ENCODE measurements at places on chromosomes 7 and 10.

DNA sequence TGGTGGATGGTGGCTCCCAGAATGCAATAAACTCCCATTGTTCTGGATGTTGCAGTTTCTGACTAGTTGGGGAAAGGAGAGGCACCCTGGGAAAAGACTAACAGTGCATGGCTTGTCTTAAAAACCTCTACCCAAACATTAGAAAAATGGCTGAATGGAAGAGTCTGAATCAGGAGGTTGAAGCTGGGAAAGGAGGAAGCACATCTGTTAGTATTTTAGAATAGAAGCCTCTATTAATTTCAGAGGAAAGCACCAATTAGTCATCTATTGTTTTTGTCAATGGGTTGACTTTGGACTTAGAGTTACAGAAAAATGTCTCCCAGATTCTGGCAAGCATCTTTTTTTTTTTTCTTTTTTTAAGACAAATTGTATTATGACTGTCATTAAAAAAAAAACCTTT is 56.1 kb upstream of the ELMO1 start:
- DNase-seq = no peak

- DNase-seq = no peak
These were observed 6.3 kb upstream of the DDIT4 start for GRCh38 chr10:72267381-72267780.

GRCh38 chr10:30002426-30003266 is 56.7 kb downstream of the JCAD start:
- DNase-seq = peak; percentile 67

- DNase-seq = no peak
These were observed 202.0 kb downstream of the POM121L12 start for GRCh38 chr7:53237344-53237913.

GRCh38 chr10:58590152-58590840 is 77.6 kb downstream of the BICC1 start:
- peak; percentile 97 for DNase-seq

GRCh38 chr10:93062514-93063143 is 2.0 kb downstream of the CYP26C1 start:
- DNase-seq = no peak

- DNase-seq = no peak
These were observed 1.7 kb upstream of the NCAPG2 start for GRCh38 chr7:158706273-158706704.

GRCh38 chr10:91096274-91096673 is 124.2 kb upstream of the PCGF5 start:
- DNase-seq = no peak

- DNase-seq = peak; percentile 69
These were observed at the start of gene DNAJC12 for GRCh38 chr10:67837541-67838314. Gene DNAJC12, minus strand, starts transcription at chr10:67838188. Its CDS starts 177 bp downstream, at chr10:67838011.

GRCh38 chr7:132855901-132856300 is 226.0 kb downstream of the CHCHD3 start:
- DNase-seq = no peak

DNA sequence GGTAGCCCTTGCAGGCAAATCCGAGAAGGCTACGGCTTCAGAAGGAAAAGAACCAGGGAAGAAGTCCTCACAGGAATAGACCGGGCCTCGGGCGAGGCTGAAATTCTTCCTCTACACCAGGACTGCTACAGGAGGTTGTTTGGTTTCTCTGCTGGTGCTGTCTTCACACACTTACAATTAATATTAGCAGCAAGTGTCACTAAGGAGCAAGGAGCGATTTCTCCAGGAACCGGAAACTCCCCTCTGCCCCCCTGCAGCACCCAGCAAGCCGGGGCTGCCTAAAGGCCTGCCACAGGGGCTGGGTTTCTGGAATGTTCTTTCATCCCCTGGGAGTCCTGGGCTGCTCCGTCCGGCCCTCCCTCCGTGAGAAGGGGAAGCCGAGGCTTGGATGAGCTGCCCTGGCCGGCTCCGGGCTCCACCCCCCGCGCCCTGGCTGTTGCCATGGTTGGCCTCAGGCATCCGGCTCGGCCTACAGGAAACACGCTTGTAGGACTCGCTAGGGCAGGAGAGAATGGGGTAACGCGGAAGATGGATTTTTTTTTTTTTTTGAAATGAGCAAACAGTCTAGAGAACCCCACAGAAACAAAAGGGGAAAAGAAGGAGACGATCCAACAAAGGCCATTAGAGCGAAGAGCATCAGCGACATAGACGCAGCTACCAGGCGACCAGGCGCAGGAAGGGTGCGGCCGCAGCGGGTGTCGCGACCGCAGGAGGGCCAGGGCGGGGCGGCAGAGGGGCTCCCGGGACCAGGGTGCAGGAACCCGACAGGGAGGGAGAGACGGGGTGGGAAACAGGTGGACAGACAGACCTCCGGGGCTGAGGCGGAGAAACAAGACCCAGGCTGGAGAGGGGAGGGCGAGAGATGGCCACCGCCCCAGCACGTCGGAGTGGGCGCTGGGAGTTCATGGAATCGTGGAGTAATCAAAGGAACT is 33.0 kb downstream of the EN2 start:
- DNase-seq = no peak

GRCh38 chr7:12369072-12369471 is 34.6 kb downstream of the VWDE start:
- no peak for DNase-seq

- DNase-seq = no peak
These were observed 31.0 kb upstream of the ADRB1 start for GRCh38 chr10:114012650-114013049.

GRCh38 chr10:105952153-105952552 is 1212.4 kb downstream of the SORCS1 start:
- DNase-seq = peak; percentile 42

GRCh38 chr10:24912215-24912614 is 40.2 kb downstream of the PRTFDC1 start:
- peak; percentile 21 for DNase-seq

GRCh38 chr7:53050433-53050832 is 15.0 kb downstream of the POM121L12 start:
- DNase-seq = no peak

- DNase-seq = no peak
These were observed 41.6 kb downstream of the JAKMIP3 start for GRCh38 chr10:132107186-132107948.

GRCh38 chr10:73908853-73909539 is 1.9 kb upstream of the PLAU start:
- DNase-seq = peak; percentile 88

GRCh38 chr10:110212119-110213006 is 5.0 kb downstream of the MXI1 start:
- no peak for DNase-seq

- DNase-seq = no peak
These were observed 80.7 kb downstream of the INHBA start for GRCh38 chr7:41621953-41622831.

DNA sequence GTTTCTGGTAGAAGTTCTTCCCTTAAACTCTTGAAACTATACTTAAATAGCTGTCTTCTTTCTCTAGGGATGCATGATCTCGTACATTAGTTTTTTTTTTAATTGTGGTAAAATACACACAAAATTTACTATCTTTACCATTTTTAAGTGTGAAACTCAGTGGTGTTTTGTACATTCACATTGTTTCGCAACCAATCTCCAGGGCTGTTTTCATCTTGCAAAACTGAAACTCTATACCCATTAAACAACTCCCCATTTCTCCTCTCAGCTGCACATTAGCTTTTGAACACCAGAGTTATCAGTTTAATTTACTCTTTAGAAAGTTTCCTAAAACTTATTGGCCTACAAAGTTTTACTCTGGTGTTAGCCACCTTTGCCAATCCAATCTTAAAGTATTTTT is 45.5 kb upstream of the PRKAR2B start:
- no peak for DNase-seq

All from fibroblast of skin of abdomen (primary cell).